ENCODE measurements at places on chromosomes 11 and 22. TPM values are rescaled to one million over a fixed set of nuclear protein-coding genes. Genes with fewer than 3 reads are reported as not detected.

The LRRC32 gene
- 0.82 TPM for total RNA-seq

The TMEM191C gene
- 2.0 TPM for total RNA-seq

The BLID gene
- total RNA-seq: not detected

The KCNJ4 gene
- not detected for total RNA-seq

The IRAG1 gene
- not detected for total RNA-seq

The TEX12 gene
- total RNA-seq: 0.20 TPM

The CSF2RB gene
- total RNA-seq: 0.58 TPM

GRCh38 chr11:59923813-59924212 lies 14.4 kb upstream of the OOSP1 start:
- no peak overlapping the region for H3K4me3 ChIP-seq
- peaks cover 2% of the 10 kb centered on the region for H3K36me3 ChIP-seq
- no peaks in the 10 kb centered on the region for H3K4me1 ChIP-seq
- no peak overlapping the region for H3K27ac ChIP-seq

GRCh38 chr11:4882543-4882942 lies 843 bp downstream of the OR51T1 start:
- H3K27me3 ChIP-seq: no peaks in the 10 kb centered on the region
- no peaks in the 10 kb centered on the region for H3K36me3 ChIP-seq
- H3K4me3 ChIP-seq: no peak overlapping the region
- H3K27ac ChIP-seq: no peak overlapping the region
- DNase-seq: no peak

DNA sequence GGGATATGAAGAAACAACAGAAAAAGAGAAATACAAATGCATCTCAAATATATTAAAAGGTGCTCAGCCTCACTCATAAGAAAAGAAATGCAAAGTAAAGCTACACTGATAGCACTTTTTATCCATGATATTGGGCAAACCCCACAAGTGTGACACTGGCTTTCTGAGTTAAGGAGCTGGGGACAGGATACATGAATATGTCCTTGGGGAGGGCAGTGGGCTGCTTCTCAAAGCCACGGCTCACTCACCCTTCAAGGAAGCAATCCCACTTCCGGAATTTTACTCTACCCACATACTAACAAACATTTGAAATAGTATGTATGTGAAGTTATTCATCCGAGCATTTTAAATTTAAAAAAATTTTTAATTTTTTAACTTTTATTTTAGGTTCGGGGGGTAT lies 41.1 kb upstream of the SLC22A12 start:
- no peaks in the 10 kb centered on the region for H3K4me1 ChIP-seq
- H3K36me3 ChIP-seq: no peaks in the 10 kb centered on the region
- H3K4me3 ChIP-seq: no peak overlapping the region
- H3K27ac ChIP-seq: no peak overlapping the region
- H3K27me3 ChIP-seq: peaks cover 6% of the 10 kb centered on the region
- DNase-seq: no peak
